ENCODE measurements at places on chromosomes 4 and X.

DNA sequence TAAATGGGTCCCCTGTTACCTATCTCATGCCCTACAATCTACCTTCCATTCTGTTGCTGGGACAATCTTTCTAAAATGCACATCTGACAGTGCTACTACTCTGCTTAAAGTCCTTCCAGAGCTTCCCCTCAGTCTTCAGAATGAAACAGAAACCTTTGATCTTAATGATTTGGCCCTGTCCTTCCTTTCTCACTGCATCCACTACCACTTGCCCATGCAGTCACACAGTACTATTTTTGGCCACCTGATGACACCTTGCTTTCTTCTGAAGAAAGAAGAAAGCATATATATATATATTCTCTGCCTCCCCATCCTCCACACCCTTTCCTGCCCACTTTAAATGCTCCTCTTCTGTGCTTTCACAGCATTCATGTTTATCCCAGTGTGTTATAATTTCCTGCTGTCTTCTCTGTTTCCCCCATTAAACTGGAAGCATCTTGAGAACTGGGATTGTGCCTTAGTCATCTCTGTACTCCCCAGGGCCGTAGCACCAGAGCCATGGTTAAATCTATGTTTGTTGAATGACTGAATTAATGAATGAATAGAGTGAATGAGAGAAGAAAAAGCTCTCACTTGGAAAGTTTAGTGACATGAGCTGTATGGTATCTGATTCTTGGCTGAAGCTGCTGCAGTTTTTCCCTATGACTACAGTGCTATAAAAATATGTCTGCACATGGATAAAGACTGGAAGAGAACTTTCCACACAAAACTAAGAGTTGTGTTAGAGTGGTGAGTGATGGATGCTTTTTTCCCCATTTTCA is 56.2 kb downstream of the RTL9 start:
- no peak for DNase-seq

DNA sequence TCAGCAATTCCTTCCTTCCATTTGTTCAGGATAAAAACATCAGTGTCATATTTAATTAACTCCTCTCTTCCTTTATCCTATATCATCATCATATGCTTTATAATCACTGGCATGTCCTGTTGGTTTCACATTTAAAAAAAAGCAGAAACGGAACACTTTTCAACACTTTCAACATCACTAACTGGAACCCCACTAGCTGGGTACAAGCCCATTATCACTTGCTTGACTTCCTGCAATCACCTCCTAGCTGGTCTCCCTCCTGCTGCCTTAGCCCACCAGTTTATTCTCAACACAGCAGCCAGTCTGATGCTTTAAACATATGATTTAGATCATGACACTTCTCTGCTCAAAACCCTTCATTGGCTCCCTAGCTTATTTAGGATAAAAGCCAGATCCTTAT is 116.4 kb upstream of the LSM6 start:
- no peak for DNase-seq

- peak; percentile 84 for DNase-seq
Observed at GRCh38 chrX:46912098-46912602, at the start of gene JADE3. Gene JADE3, plus strand, starts transcription at chrX:46912421. Its CDS starts 72,474 bp downstream, at chrX:46984895.

DNA sequence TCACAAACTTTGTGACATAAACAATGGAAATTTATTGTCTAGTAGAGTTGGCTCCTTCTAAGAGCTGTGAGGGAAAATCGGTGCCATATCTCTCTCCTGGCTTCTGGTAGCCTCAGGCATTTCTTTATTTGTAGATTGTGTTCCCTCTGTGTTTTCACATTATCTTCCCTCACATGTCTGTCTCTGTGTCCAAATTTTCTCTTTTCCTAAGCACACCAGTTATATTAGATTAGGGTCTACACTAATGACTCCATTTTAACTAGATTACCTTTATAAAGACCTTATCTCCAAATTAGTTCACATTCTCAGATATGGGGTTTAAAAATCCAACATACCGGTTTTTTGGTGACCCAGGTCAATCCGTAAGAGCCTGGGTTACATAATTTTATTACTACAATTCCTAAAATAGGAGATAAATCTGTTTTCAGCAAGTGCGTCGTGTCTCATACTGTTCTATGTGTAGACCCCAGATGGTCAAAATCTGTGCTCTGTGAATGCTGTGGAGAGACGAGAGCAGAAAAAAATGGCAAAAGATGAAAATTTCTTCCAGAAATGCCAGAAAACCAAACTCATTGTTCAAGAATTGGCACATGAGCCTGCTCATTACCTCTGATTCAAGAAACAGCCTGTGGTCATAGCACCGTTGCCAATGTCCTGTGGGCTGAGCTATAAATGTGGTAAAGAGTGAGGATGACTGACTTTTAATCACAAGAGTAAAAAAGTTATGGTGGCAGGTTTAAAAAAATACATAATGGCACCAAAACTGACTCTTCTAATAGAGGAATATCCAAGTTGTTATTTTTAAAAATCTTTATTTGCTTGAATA is 574.7 kb downstream of the PCDH7 start:
- no peak for DNase-seq

- no peak for DNase-seq
Observed at GRCh38 chrX:53429755-53430154, 4.4 kb downstream of the HSD17B10 start.

- no peak for DNase-seq
Observed at GRCh38 chr4:168629566-168629965, 132.7 kb downstream of the PALLD start.

- DNase-seq = no peak
Observed at GRCh38 chr4:51866835-51867234, 23.9 kb downstream of the DCUN1D4 start.

DNA sequence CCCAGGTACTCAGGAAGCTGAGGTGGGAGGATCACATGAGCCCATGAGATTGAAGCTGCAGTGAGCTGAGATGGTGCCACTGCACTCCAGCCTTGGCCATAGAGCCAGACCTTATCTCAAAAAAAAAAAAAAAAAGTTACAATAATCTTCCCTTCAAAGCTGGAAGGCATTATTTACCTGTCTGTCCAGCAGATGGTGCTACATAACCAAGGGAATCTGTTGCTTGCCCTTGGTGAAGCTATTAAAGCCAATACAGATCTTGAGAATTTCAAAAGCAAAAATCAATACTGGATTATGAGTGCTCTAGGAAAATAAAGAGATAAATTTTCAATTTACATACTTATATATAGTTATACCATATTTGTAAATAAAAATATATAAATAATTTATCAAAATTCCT is 25.9 kb downstream of the PKD2 start:
- DNase-seq = peak; percentile 61

DNA sequence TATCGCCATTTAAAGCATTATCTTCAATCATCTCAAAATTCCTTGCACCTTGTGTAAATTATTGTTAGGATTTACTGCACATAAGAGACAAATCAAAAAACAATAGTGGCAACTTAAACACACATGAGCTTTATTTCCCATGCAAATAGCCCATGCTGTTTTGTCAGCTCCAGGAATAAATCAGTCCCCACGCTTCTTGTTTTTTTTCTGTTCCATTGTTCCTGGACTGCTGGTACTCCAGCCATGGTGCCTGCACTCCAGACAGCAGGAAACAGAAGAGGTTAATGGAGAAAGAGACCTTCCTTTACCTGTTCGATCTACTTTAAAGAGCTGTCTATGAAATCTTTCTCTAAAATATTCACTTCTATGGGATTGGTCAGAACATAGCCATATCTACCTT is 1515.7 kb upstream of the TENM3 start:
- no peak for DNase-seq

DNA sequence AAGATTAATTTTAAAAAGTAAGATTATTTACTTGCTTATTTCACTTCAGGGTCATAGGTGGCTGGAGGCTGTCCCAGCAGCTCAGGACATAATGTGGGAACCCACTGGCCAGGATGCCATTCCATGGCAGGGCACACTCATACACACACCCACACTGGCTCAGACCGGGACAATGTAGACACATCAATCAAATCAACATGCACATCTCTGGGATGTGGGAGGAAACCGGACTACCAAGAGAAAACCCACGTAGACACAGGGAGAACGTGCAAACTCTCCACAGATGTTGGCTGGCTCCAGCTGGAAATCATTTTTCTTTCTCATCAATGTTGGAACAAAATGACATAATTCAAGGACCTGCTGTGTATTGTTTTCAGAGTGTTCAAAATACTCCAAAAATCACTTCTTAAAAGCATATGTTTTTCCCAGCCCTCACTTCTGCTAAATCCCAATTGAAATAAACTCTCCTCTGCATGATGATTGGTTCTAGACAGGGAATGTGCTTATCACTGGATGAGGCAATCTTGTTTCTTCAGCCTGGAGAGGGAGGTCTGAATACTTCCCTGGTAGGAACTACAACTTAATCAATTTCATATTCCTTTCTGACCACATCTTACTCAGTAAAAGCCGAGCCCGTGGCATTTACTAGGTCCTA is 18.6 kb upstream of the CPE start:
- DNase-seq = peak; percentile 15

DNA sequence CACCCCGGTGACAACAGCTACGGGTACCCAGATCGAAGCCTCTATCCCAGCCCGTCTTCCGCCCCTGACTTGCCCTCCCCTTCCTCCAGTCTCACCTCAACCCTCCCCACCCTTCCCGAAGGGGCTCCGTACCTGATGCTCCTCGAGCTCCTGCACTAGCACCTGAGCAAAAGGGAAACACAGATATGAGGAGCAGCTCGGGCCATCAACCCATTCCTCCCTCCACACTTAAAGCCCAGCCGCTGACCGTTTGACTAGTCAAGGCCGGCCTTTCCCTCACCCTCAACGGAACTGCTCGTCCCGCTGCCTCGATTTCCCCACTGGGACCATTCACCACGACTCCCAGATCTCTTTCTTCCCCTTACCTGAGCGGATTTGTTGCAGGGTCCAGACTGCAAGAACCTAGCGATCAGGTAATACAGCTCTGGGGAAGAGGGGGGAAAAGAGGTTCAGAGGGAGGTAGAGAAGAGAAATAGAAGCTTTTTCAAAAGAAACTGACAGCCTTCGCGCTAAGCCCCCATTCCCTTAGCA is 731 bp downstream of the BRWD3 start:
- DNase-seq = peak; percentile 8
